ENCODE measurements at places on chromosomes 13 and 19.

GRCh38 chr13:101556676-101557123, 104.2 kb downstream of the ITGBL1 start:
- no peak for DNase-seq

DNA sequence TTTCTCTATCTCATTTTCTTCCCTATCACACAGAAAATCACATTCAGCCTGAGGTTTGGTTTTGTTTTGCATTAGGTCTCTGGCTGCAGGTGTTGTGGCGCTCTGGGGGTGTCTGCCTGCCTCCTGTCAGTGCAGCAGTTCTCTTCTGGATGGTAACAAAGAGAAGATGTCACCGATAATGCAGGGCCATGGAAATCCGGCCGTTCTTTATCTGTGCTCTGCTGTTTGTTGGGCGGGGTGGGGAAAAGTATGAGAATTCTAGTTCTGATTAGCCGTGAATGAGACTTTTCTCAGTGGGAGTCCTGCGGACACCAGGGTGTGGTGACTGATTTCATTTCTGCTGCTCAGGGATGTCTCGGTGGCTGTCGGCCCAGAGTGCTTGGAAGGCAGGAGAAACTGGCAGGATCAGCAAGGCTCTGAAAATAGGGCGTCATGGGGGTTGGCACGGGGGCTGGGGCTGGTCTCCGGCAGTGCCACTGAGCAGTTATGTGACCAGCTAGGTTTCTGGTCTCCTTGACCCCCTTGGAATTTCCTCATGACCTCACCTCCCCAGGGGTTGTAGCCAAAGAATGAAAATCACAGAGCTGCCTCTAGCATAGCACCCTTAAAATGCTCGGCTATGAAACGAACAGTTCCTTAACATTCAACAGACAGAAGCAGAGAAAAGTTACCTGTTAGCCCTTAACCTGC, 5.0 kb downstream of the RNF113B start:
- peak; percentile 57 for DNase-seq

DNA sequence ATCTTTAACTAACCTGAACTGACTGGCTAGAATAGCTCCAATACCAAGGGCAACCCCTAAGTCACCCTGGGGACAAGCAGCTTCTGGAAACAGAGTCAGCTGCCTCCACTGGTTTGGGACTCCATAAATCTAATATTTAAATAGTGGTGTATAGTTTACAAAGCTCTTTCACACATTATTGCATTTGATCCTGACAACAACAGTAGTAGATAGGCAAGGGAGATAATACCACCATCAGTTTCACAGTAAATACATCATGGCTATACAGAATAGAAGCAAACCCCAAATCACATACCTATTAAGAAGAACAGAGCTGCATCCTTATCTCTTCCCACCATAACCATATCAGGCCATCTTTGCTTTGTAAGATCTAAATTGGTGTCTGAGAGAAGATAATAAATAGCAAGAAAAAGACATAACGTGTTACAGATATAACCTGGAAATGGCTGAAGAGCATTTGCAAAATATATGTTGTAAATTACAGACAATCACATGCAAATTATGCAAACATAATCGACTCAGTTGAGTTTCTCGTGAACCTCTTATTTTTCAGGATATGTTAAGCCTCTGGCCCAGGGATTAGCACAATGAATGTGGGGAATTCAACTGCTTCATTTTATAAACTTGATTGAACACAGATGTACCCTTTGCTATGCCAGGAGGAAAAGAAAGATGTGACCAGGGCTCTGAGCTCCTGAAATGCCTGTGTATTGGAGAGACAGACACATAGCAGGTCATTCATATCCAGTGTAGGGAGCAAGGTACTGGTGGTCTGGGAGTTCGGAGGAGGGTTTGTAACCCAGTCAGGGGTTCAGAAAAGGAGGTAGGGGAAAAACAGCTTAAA, 142.5 kb downstream of the SLC7A1 start:
- DNase-seq = no peak

DNA sequence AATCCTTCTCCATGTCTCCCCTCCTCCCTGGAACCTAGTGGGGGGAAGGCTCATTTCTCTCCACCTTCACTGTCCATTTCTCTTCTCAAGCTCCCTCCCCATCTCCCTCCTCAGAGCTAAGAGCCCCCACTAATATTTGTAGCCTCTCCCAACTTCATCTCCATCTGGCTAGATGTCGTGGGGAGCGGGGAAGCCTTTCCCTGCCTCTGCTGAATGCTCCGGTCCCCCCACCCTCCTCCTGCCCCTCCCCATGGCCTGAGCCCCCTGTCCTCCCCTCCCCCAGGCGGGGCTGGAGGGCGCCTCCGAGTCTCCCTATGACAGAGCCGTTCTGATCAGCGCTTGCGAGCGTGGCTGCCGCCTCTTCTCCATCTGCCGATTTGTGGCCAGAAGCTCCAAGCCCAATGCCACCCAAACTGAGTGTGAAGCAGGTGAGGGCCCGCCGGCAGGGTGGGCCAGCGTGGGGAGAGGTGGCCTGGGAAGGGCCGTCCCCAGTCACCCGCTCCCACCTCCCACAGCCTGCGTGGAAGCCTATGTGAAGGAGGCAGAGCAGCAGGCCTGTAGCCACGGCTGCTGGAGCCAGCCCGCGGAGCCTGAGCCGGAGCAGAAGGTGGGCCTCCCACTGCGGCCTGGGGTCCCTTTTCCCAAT, 1.0 kb downstream of the TMEM59L start:
- peak; percentile 61 for DNase-seq

DNA sequence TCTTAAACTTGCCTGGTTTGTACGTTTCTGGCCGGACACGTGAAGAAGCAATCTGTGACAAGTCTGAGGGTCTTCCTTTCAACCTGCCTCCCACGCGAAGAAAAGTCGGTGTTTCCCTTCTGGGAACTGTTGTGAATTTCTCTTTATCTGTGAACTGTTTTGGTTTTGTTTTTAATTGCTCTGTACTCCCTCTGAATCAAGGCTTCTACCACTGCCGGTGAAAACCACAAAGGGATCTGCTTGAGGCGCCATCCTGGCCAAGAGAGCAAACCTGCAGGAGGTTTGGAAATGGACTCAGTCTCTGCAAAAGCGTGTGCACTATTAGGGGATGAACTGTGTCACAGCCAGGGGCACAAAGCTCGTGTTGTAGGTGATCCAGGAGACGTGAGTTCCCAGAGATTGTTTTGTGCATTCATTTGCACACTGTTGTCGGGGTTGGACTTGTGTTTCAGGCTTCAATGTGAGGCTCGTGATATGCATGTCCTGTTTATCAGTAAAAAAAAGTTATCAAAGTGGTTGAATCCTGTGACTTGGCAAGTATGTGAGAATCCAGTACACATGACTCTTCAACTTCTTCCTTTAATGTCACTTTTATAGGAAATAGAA, 9.7 kb downstream of the SIGLEC8 start:
- no peak for DNase-seq

DNA sequence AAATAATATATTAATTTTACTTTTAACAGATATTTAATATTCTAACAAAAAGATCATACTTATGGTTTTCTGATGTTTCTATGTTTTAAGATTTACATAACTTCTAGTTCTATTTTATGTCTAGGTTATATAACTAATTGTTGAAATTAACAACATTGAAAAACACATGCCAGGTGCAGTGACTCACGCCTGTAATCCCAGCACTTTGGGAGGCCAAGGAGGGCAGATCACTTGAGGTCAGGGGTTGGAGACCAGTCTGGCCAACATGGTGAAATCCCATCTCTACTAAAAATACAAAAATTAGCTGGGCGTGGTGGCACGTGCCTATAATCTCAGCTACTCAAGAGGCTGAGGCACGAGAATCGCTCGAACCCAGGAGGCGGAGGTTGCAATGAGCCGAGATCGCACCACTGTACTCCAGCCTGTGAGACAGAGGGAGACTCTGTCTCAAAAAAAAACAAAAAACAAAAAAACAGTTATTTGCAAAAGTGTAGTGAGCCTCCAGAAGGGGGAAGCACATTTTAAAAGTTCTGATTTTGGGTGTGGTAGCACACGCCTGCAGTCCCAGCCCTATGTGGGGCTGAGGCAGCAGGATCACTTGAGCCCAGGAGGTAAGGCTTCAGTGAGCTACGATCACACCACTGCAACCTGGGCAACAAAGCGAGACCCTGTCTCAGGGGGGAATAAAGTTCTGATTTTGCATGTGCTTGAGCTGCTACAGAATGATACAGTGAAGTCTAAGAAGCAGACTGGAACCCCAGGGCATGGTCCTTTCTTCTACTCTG, 18.7 kb downstream of the MIPEP start:
- no peak for DNase-seq

- no peak for DNase-seq
These were observed 161.8 kb downstream of the DIAPH3 start for GRCh38 chr13:60001889-60002288.

GRCh38 chr13:52615812-52616211, 26.4 kb upstream of the HNRNPA1L2 start:
- DNase-seq = no peak

GRCh38 chr13:66835040-66835628, 395.0 kb downstream of the PCDH9 start:
- DNase-seq = no peak

GRCh38 chr19:51490676-51491075, 10.9 kb downstream of the SIGLEC12 start:
- no peak for DNase-seq

DNA sequence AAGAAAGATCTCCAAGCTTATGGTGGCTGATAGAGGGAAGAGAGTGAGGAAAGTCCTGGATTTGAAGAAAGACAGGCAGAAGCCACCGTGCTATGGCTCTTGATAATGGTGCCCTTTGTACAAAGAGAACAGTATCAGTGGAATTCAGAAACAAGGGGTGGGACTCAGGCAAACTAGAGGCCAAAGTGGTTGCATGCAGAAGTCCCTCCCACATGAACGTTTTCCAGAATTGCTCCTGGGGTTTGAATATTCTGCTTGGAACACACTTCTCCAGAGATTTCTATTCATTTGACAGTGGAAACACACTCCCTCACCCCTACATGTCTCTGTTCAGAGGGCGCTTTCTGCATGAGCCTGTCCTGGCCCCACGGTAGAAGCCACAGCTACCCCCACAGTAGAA, 10.1 kb upstream of the MBNL2 start:
- no peak for DNase-seq

GRCh38 chr19:7870571-7871436, 3.4 kb downstream of the PRR36 start:
- no peak for DNase-seq

DNA sequence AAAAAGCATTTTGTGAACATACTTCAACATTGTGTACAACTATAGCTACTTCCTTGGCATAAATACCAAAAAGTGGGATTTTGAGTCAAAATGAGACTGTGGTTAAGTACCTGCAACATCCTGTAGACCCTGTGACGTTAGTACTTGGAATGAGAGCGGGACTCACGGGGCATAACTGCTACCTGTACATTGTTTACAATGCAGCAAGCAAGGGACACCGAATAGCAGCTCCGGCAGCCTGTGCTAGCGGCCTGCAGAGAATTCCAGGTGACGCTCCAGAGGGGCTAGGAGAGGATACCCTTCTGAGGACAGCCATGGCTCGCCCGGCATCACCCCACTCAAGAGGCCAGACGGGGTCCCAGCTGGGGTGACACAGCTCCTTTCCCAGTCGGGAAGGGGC, 824 bp upstream of the ZNF331 start:
- no peak for DNase-seq

DNA sequence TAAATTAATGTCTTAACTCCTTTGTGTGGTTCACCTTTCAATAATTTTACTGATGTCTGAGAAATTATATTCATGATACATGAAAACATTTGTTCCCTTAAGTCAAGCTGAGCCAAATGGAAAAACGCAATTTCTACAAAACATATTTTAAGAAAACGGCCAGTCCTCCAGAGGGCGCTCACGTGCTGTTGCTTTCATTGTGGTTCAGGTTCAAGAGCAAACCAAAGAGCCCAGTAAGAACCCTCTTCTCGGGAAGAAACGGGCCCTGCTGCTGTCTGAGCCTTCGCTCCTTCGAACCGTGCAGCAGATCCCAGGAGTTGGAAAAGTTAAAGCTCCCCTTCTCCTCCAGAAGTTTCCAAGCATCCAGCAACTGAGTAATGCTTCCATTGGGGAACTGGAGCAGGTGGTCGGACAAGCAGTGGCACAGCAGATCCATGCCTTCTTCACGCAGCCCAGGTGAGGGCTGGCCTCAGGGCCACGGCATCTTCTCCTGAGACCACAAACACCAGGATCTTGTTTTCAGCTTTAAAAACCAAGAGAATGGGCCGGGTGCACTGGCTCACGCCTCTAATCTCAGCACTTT, 4.3 kb downstream of the FAAP24 start:
- no peak for DNase-seq

- DNase-seq = no peak
These were observed 91.8 kb upstream of the CACNA1A start for GRCh38 chr19:13598098-13598497.

DNA sequence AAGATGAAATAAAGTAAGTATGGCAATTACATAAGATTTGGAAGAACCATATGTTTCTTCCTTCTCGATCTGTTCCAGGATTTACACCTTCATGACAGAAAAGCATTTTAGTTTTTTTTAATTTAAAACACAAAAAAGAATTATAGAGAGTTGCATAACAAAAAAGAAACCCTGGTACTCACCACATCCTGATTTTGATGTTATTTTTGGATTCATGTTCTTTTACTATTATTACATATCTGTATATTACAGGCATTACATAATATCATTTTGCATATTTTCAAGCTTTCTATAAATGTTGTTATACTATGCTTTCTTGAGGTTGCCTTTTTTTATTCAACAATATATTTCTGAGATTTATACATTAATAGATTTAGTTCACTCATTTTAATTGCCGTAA, 6.7 kb upstream of the KATNAL1 start:
- DNase-seq = no peak

DNA sequence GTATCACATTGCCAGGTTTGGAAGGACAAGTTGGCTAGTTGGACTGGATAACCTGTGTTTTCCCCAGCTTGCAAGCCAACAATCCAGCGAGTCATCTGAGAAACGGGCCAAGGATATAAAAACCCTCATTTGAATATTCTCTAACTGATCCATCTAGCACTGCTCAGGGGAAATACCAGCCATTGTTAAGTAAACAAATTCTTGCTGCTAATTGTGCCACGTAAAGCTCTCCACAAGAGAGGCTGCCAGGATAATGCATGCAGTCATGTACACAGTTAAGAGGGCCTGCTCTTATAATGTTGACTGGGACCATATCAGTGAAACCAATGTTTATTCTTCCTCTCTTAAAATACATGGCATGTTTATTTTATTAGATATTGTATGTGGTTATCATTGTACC, 663.2 kb upstream of the SGCG start:
- no peak for DNase-seq

GRCh38 chr13:28533441-28534166, 38.7 kb upstream of the FLT1 start:
- DNase-seq = no peak

DNA sequence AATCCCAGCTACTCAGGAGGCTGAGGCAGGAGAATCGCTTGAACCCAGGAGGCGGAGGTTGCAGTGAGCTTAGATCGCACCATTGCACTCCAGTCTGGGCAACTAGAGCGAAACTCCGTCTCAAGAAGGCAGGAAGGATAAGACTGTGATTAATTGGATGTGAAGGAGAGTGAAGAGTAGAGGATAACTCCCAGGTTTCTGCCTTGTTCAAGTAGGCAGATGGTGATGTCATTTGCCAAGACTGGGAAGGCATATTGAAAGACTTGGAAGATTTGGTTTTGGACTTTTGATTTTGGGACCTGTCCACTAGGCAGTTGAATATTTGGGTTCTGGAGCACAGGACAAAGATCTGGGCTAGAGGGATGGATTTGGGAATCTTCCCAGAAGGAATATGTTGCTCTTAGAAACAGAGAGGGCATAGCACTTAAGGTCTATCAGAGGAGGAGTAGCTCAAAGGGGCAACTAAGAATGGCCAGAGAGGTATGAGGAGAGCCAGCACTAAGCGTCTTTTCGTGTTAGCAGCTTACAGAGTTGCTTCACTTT, 20.0 kb downstream of the GARRE1 start:
- no peak for DNase-seq

GRCh38 chr13:80083081-80083852, 257.7 kb downstream of the SPRY2 start:
- no peak for DNase-seq

All from upper lobe of left lung (tissue), 6 donors.